ENCODE measurements at places on chromosomes 12 and 14. TPM values are rescaled to one million over a fixed set of nuclear protein-coding genes. Genes with fewer than 3 reads are reported as not detected.
A peak's percentile ranks its signal among the peaks of the same experiment; 100 is the strongest.

DNA sequence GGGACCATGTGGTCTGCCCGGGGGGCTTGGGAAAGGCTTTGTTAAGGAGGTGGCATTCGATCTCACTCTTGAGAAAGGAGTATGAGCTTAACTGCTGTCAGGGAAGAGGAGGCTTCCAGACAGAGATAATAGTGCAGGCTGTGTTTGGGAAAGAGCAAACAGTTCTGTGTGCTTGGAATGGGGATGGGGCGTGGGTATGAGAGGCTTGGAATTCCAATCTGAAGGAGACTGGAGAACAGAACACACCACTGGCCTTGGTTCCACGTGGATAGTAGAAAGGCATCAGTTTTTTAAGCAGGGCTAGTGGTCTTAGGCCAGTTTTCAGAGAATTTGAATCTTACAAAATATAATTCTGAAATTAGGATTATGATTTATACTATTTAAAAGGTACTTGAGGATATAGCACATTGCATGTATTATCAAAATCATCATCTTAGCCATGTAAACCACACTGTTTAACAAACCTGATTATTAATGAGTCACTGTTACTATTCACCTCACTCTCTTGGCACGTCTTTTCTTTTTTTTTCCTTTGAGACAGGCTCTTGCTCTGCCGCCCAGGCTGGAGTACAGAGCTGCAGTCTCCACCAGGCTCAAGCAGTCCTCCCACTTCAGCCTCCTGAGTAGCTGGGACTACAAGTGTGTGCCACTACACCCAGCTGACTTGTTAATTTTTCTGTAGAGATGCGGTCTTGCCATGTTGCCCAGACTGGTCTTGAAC lies 38.5 kb upstream of the KCNK13 start:
- DNase-seq: no peak

GRCh38 chr12:10936506-10936905 lies 2.6 kb downstream of the TAS2R14 start:
- peak; percentile 2 for DNase-seq

The CLEC1A gene
- polyA plus RNA-seq: 1.5 TPM

GRCh38 chr14:50675597-50675996 lies 7.5 kb upstream of the SAV1 start:
- no peak for DNase-seq

- DNase-seq: no peak
Measured at GRCh38 chr12:101305226-101305779, 25.4 kb downstream of the UTP20 start.
